Aorta (tissue), 5 donors: ENCODE measurements at places on chromosomes 5 and 9. TPM values are rescaled to one million over a fixed set of nuclear protein-coding genes. Genes with fewer than 3 reads are reported as not detected.

Gene ALDH1A1
- 118 TPM for total RNA-seq

Gene ARRDC1
- total RNA-seq: 20.6 TPM

Gene RBM18
- 15.0 TPM for total RNA-seq

- H3K36me3 ChIP-seq: no peaks in the 10 kb centered on the region
- H3K4me3 ChIP-seq: no peak overlapping the region
- no peak for DNase-seq
Measured at GRCh38 chr5:84478603-84479002, 93.9 kb upstream of the EDIL3 start.

GRCh38 chr5:113548396-113548795 is 34.9 kb downstream of the YTHDC2 start:
- no peak overlapping the region for H3K27ac ChIP-seq
- no peaks in the 10 kb centered on the region for H3K36me3 ChIP-seq
- H3K4me1 ChIP-seq: no peaks in the 10 kb centered on the region

GRCh38 chr9:94866770-94867169 is 140.3 kb downstream of the AOPEP start:
- peaks cover 5% of the 10 kb centered on the region for H3K4me1 ChIP-seq
- no peaks in the 10 kb centered on the region for H3K36me3 ChIP-seq
- no peaks in the 10 kb centered on the region for H3K27me3 ChIP-seq
- DNase-seq: no peak
- no peak overlapping the region for H3K27ac ChIP-seq

DNA sequence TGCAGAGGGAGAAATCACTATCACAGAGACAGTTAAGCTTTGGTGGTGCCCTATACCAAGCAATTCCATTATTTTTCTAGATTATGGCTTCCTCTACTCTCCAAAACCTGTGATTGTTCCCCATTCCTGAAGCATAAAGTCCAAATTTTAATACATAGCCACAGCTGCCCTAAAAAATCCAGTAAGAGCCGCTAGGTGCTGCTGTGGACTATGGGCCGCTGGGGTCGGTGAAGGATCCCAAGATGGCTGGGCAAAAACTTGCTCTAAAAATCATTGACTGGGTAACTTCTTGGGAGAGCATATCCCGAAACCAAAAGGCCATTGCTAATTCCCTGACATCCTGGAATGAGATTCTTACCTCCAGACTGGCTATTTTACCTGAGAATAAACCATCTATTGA is 245.3 kb downstream of the NFIB start:
- no peaks in the 10 kb centered on the region for H3K36me3 ChIP-seq
- H3K4me1 ChIP-seq: no peaks in the 10 kb centered on the region
- no peak for DNase-seq
- no peaks in the 10 kb centered on the region for H3K27me3 ChIP-seq
- H3K27ac ChIP-seq: no peak overlapping the region

GRCh38 chr5:175892015-175892800 is 20.8 kb downstream of the CPLX2 start:
- no peaks in the 10 kb centered on the region for H3K4me1 ChIP-seq
- H3K27me3 ChIP-seq: no peaks in the 10 kb centered on the region
- no peak for DNase-seq
- H3K27ac ChIP-seq: no peak overlapping the region
